ENCODE measurements at places on chromosomes 1 and 21.

GRCh38 chr1:103075316-103076000, 32.9 kb downstream of the COL11A1 start:
- no peak for DNase-seq

DNA sequence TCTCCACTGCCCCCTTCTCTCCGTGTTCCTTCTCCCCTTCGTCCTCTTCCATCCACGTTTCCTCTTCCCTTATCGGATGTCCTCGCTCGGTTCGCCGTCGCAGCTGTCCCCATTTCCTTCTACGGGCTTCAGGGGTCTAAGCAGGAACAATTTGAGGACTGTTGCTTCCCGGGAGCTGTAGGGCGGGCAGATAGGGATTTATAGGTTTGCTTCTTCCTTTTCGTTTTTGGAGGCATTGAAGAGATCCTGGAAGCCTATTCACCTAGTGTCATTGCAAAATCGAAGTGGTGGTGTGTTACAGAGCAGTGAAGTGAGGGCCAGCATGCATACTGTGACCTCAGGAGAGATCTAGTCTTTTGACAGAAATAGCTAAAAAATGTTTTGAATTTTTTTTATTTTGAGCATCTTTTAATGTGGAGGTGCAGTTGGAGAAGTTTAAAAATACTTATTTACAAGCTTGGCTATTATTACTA, 897 bp downstream of the ZYG11B start:
- DNase-seq: no peak

- no peak for DNase-seq
Observed at GRCh38 chr1:168405906-168406549, 125.4 kb downstream of the TBX19 start.

- DNase-seq: no peak
Observed at GRCh38 chr1:71780681-71781080, 501.7 kb downstream of the NEGR1 start.

- no peak for DNase-seq
Observed at GRCh38 chr1:223682502-223682901, 17.0 kb upstream of the CAPN8 start.

DNA sequence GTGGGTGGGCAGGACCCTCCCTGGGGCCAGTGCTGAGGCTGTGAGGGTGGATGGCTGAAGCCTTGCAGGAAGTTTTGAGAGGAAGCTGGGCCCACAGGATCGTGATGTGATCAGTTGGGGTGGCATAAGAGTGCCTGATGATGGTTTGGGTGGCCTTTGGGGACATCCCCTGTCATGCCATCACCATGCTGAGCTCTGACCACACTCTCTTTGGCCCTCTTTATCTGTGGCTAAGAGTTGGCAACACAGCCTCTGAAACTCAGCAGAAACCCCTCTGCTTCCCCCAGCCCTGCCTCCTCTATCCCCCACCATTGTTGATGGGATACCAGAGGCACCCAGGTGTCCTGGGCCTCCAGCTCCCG, 19.8 kb downstream of the MIIP start:
- no peak for DNase-seq

GRCh38 chr1:205626216-205626615, 5.6 kb downstream of the ELK4 start:
- no peak for DNase-seq
